Cardiac muscle cell (in vitro differentiated cells and primary cell): ENCODE measurements at places on chromosomes 3 and 15. TPM values are rescaled to one million over a fixed set of nuclear protein-coding genes. Genes with fewer than 3 reads are reported as not detected.

The PLSCR1 gene
- 14.1 and 20.3 TPM in 2 replicates for polyA plus RNA-seq

The GPR15 gene
- polyA plus RNA-seq: not detected in 2 replicates

The HAPLN3 gene
- 6.8 and 8.1 TPM in 2 replicates for polyA plus RNA-seq

The RTP1 gene
- polyA plus RNA-seq: not detected in 2 replicates

The CLEC3B gene
- polyA plus RNA-seq: 0.21 and 1.6 TPM in 2 replicates

The GOLGA6L1 gene
- not detected in 2 replicates for polyA plus RNA-seq

The EIF3J gene
- 29.7 and 31.6 TPM in 2 replicates for polyA plus RNA-seq

The TF gene
- polyA plus RNA-seq: 1.4 and 3.0 TPM in 2 replicates

The ILDR1 gene
- not detected in 2 replicates for polyA plus RNA-seq

The C2CD4B gene
- polyA plus RNA-seq: not detected in 2 replicates

The NGRN gene
- 158 and 167 TPM in 2 replicates for polyA plus RNA-seq

The CADPS gene
- polyA plus RNA-seq: 49.2 and 53.9 TPM in 2 replicates

The RETNLB gene
- not detected in 2 replicates for polyA plus RNA-seq

The CHRD gene
- polyA plus RNA-seq: 10.8 and 20.4 TPM in 2 replicates

The CAND2 gene
- polyA plus RNA-seq: 35.2 and 44.7 TPM in 2 replicates

The SELENOK gene
- polyA plus RNA-seq: 172 and 227 TPM in 2 replicates

The ARHGEF3 gene
- polyA plus RNA-seq: 9.3 and 10.3 TPM in 2 replicates

The CHRNA7 gene
- 4.1 and 5.2 TPM in 2 replicates for polyA plus RNA-seq

The FGF12 gene
- polyA plus RNA-seq: 1.5 and 1.7 TPM in 2 replicates

The CLDN16 gene
- polyA plus RNA-seq: not detected in 2 replicates

The PATL2 gene
- polyA plus RNA-seq: 0.49 TPM in 1 of 2 replicates, not detected in the other
